GM12892 (cell line): ENCODE measurements at places on chromosomes 5 and 9.

DNA sequence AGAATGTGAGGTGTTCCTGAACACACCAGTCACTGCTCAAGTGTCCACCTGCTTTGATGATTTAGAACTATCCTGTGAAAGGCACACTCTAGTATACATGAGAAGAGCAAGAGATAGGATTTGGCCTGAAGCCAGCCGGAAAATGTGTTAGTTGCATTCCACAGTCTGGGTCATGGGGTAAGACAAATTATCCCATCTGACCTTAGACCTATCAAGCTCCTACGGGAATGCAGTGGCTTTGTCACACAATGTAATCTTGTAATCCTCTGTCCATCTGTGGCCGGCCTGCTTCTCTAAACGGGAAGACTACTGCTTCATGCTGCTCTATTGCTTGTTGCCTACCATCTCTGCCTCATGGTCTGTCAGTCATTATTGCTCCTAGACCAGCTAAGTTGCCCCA, 92.4 kb upstream of the PRRC1 start:
- no peak for DNase-seq

DNA sequence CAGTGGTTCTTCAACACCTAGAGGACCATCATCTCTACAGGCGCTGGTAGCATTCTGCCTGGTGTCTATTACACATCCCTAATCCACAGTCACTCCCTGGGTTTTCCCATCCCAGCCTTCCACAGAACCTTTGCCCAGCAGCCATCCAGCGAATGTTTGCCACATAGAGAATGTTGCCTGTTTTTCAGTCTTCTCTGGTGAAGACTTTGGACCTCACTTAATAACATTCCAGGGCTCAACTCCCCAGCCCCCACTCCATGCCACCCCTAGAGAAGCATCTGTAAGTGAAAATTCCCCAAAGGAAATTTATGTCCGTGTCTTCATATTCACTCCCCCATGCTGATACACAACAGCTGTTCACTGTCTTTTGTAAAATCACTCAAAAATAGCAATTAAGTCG, 249.6 kb downstream of the AOPEP start:
- no peak for DNase-seq

DNA sequence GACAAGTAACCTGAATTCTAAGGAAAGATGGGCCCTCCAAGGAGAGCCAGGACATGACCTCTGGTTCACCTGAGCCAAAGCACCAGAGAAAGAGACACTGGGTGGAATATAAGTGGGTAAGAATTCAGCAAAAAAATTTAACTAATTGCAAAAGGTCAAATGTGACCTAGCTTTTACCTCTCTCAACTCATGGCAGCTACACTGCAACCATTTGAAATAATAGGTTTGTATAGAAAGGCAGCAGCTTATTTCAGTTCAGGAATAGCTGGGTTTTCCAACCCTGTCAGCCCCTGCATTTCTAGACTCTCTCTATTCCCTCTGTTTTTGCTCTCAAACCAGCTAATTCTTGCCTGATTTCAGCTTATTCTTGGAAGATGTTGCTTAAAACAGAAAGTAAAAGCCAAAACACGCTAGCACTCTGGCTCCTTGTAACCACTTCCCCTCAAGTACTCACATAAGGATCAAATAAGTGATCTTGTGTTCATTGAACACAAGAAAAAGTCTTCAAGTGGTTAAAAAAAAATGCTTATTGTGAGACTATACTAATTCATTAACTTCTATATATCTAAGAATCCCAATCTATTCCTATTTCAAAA, 101.1 kb upstream of the NR4A3 start:
- peak; percentile 1 for DNase-seq

DNA sequence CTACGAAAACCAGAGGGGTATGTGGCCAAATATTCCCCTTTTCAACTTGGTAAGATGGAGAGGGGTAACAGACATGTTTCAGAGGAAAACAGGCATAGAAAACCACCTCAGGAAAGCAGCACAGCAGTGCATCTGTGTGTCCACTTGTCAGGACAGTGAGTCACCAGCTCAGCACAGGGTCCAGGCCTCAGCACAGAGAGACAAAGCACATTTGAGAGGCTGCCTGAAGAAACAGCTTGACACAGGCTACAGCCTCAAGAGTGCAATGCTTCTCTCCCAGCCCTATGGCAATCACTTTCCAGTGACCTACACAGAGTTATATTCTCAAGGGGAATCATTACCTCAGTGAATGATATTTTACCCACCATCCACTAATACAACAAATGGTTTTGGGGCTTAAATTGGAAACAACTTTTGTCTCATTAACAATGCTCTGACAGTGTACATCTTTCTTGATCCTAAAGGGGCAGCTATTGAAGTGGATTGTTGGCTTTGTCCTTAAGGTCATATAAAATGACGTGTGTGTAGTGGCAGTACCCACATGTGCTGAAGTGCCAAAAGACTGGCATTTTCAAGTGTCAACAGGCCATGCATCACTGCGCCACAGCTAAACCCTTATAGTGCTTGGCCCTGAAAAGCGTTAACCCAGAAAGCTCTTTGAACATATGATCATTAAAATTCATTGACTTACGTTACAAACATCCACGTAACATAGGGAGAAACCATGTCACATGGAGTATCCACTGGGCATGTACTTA, 46.4 kb downstream of the ERMP1 start:
- no peak for DNase-seq

DNA sequence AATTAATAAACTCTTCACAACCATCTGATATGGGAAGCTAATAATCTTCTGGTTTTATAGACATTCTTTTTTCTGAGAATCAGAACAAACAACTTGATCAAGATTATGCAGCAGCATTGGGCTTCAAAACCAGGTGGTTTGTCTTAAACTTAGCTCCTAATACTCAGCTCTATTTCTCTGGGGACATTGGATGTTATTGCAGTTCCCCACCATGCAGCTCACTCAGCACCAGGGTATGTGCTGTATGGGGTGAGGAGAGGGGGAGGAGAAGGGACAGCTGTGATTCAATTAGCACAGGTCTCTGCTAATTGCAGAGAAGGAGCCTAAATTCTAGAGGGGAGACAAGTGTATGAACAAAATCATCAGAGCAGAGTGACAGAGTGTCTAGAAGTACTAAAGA, 210.7 kb upstream of the TNC start:
- no peak for DNase-seq

GRCh38 chr9:4305065-4305985, 5.5 kb upstream of the GLIS3 start:
- DNase-seq: no peak

GRCh38 chr5:42876375-42876844, 64.7 kb upstream of the SELENOP start:
- no peak for DNase-seq

DNA sequence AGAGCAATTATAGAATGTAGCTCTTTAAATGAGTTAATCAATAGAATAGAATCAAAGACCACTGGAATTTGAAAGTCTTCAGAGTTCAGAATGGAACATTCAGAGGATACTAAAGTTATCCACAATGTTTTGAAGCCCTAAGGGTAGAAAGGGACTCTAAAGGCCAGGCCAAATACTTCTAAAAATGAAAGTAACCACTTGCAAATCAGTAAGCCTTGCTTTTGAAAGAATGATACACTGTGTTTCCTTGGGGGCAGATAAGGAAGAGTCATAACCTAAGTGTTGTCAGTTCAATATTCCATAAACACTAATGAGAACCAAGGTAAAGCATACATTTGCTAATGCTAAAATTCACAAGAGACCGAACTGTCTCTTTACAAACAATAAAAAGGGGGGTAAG, 813.5 kb downstream of the PTPRD start:
- no peak for DNase-seq

DNA sequence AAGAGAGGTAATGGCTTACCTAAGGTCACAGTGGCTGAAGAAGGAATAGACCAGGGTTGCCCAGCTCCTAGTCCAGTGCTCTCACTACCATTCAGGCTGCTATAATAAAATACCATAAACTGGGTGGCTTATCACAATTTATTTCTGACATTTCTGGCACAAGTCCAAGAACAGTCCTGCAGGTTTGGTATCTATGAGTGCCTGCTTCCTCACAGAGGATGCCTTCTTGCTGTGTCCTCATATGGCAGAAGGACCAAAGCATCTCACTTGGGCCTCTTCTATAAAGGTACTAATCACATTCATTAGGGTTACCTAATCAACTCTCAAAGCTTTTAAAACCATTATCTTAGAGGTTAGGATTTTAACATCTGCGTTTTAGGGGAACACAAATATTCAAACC, 17.2 kb downstream of the STARD4 start:
- DNase-seq: no peak

DNA sequence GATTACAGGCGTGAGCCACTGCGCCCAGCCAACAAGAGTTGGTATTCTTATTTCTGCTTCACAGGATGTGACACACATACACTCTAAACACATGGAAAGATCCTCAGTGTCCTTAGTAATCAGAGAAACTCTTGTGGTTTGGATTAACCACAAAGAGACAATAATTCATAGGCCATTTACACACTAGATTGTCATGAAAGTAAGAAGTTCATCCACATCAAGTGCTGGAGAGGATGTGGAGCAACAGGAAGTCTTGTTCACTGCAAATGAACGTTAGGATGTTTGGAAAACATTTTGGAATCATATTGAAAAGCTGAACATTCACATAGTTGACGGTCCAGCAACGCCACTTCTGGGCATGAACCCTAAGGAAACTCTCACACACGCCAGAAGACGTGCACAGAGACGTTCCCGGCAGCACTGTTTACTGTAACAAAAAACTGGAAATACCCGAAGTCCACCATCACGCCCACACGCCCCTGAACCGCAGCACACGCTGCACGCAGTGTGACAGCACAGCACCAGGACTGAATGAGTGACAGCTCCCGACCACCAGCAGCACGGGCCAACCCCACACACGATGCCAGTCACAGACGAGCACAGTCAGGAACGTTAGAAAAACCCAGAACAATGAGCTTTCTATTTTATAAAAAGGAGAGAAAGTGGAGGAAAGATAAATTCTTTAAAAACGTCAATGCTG, 87.6 kb downstream of the COL23A1 start:
- no peak for DNase-seq

DNA sequence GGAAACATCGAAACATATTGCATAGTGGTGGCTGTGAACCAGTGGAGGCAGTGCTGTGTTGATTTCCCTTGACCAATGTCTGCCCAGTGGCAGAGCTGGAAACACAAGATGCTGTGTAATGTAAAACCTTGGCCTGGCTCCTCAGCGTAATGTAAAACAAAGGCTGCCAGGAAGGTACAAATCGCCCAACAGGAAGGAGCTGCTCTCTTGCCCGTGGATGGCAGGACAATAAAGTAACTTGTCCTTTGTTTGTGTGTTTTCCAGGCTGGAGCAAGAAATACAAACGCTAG, 143.4 kb downstream of the PALM2AKAP2 start:
- no peak for DNase-seq

DNA sequence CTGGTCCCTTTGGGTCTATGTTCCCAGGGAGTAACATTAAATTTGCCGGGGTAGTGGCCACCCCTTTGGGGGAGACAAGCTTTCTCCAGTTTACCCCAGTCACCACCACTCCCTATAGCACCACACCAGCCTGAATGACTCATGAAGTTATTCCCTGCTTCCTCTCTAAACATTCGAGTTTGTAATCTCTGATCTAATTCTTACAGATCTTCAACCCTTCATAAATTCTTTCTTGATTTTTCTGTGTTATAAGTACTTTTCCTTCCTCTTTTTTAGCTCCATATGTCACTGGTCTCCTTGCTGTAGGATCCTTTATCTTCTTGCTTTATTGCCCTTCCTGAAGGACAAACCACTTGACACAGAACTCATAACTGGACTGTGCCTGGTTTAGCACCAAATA, 55.6 kb downstream of the GNA14 start:
- DNase-seq: no peak

- no peak for DNase-seq
Observed at GRCh38 chr9:96209407-96210271, 92.3 kb downstream of the HSD17B3 start.

GRCh38 chr9:89405826-89406225, 87.5 kb downstream of the SECISBP2 start:
- DNase-seq: peak; percentile 63

- DNase-seq: no peak
Observed at GRCh38 chr5:154355129-154355611, 90.6 kb upstream of the SAP30L start.

DNA sequence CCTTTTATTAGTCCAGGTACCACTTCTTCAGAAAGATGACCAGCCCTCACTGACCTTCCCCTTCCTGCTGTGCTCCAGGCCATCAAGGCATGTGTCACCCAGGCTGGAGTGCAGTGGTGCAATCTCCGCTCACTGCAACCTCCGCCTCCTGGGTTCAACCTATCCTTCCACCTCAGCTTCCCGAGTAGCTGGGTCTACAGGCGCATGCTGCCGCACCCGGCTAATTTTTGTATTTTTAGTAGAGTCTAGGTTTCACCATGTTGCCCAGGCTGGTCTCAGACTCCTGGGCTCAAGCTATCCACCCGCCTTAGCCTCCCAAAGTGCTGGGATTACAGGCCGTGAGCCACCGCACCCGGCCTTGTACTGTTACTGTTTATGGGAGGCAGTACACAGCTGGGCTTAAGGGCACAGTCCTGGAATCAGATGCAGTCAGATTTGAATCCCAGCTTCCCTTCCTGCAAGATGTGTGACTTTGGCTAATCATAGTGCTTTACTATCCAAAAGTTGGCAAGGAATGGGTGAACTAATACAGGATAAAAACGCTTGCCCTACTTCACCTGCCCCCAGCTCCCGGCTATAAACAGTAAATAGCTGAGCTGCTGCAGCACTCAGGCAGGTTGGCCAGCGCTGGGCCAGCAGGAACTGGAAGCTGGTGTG, 483 bp upstream of the EIF4EBP3 start:
- DNase-seq: no peak

- DNase-seq: no peak
Observed at GRCh38 chr5:89187883-89188465, 305.0 kb upstream of the MEF2C start.

DNA sequence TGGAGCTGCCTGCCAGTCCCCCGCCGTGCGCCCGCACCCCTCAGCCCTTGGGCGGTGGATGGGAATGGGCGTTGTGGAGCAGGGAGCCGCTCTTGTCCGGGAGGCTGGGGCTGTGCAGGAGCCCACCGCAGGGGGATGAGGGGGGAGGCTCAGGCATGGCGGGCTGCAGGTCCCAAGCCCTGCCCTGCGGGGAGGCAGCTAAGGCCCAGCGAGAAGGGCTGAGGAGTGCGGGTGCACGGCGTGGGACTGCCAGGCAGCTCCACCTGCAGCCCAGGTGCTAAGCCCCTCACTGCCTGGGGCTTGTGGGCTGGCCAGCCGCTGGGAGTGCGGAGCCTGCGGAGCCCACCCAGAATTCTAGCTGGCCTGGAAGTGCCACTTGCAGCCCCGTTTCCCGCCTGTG, 991.7 kb upstream of the ARRDC3 start:
- no peak for DNase-seq

DNA sequence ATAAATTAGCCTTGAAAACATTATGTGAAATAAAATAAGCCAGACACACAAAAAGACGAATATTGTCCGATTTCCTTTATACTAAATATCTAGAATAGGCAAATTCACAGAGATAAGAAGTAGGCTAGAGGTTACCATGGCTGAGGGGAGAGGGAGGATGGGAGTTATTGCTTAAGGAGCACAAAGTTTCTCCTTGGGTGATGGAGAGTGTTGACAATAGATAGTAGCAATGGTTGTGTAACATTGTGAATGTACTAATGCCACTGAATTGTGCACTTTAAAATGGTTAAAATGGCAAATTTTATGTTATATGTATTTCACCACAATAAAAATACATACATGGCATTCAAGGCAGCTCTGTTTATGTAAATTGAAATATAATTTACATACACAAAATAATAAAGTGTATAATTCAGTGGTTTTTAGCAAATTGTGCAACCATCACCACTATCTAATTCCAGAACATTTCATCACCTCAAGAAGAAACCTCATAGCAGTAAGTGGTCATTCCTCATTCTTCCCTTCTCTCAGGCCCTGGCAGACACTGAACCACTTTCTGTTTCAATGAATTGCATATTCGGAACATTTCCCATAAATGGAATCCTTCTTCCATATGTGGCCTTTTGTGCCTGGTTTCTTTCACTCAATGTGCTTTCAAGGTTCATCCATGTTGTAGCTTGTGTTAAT, 59.2 kb downstream of the NDST1 start:
- DNase-seq: no peak
